ENCODE measurements at places on chromosomes 13 and 19.

DNA sequence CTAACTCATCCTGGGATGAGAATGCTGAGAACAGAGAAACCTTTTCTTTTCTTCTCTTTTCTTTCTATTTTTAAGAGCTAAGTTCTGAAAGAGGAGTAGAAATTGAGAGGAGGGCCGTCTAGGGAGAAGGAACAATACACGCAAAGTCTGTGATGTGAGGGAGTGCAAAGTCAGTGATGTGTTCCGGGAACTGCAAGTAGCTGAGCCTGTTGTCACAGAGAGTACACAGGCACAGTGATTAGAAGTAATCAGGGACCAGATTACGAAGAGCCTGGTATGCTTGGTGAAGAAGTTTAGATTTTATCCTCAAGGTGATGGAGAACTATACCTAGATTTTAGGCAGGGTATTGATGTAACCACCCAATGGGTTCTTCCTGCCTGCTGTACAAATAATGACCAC, 32.0 kb upstream of the CXCL17 start:
- DNase-seq, result no peak

DNA sequence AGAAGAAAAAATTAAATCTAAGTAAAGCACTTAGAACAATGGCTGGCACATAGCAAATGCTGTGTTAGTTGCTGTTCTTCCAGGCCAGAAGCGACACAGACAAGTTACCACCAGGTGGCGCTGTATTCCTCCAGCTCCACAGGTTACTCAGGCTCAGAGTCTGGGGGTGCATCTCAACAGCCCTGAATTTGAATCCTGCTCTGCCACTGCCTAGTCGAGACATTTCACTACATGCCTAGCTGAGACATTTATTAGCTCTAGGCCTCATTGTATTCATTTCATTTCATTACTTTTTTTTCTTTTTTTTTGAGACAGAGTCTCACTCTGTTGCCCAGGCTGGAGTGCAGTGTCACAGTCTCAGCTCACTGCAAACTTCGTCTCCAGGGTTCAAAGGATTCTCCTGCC, 16.4 kb upstream of the CYP2B6 start:
- peak; percentile 77 for DNase-seq

DNA sequence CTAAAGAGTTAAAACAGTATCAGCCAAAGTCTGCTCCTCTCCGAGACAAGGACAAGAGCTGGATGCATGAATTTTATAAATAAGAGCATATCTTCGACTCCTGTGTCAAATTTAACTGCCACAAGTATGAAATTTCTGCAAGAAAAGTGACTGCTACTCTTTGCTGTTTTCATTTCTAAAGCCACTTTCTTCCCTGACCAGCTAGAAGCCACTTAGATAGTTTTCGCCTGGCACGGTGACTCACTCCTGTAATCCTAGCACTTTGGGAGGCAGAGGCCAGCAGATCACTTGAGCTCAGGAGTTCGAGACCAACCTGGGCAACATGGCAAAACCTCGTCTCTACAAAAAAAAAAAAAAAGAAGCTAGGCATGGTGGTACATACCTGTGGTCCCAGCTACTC, 61.3 kb downstream of the ENOX1 start:
- DNase-seq, result no peak

DNA sequence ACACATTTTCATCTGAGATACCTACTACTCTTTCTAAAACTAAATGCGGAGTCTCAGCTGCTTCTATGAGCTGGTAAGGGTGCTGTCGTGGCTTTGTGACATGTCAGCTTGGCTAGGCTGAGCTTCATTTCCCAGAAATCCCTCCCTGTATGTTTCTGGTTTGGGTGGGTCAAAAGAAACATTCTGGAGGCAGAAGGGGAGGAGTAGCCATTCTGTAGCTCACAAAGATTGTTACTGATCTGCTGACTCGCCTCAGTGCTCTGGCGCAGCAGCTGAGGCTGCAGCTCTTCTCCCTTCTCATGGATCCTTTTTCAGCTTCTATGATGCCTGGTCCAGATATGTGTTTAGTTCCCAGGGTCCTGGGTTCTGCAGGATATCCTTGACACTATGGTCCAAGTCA, 114.7 kb downstream of the RAP2A start:
- DNase-seq, result no peak

- DNase-seq, result no peak
These were observed 162.9 kb downstream of the NHLRC3 start for GRCh38 chr13:39201180-39201579.

- DNase-seq, result no peak
These were observed 64.2 kb downstream of the LNX2 start for GRCh38 chr13:27556109-27556508.

GRCh38 chr13:102141625-102142472, 260.0 kb downstream of the FGF14 start:
- DNase-seq, result no peak

DNA sequence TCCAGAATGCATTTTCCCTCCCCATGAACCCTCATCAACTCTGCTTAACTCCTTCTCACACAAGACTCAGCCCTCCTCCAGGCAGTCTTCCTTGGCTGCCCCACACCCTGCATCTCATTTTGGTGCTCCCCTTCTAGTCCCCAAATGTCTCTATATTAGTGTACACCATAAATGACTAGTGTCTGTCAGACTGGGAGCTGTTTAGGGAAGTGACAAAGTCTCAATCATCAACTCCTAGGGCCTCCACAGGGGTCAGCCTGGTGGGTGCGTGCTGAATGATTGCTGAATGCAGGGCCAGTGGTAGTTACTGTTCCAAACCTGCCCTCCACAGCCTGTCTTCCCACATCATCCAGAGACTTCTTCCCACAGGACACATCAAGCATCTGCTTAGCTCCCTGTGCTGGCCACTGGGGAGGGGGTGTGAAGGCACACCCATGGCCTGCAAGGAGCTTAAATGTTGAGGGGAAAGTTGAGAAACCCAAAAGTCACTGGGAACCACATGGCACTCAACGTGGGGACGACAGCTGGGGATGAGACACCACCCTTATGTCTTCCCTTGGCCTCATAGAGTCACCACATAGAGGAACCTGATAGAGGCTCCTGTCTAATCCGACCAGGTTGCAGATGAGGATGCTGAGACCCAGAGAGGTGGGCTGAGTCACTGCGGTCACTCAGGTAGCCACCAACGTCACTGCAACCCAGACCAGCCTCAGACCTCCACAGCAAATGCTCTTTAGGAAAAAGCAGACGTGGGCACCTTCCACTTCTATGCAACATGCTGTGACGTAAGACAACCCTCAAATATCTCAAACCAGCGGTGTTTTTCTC, 79.3 kb upstream of the TM9SF2 start:
- no peak for DNase-seq

DNA sequence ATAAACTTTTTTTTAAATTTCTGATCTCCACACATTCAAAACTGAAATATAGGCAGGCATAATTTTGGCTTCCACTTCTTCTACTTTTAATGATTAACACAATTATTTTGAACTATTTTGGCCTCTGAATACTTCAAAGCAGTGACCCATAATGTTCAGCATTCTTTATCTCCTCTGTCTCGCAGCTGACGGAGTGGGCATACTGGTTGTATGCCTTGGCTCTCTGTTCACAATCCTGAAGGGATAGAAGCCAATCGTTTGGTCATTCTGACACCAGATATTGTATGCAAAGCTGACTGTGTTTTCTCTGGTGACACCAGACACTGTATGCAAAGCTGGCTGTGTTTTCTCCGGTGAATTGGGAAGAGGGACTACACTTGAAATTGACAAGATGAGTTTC, 833.0 kb downstream of the EFNB2 start:
- no peak for DNase-seq

GRCh38 chr13:71625694-71626093, 241.3 kb downstream of the DACH1 start:
- no peak for DNase-seq

DNA sequence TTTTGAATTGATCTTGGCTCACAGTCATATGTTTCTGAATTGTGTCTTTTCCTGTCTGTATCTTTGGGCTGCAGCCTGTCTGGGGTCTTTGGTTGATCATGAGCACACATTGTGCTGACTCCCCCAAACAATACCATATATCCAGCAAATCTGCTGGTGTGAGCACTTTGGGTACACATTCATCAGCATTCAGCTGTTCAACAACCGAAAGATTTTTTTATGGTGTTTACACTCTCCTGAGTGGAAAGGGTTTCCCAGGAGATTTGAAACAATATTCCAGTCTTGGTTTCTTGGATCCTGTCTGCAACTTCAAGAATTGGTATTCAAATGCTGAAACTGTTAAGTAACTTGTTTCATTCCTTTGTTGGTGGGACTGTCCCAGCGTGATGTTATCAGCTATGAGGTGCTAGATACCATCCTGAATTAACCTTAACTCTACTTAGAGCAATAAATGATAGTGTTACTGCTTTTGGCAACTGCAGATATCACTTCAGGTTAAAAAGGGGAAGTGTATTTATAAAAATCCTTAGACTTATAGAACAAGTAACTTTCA, 78.4 kb upstream of the DIAPH3 start:
- DNase-seq, result no peak

- DNase-seq, result no peak
These were observed 32.8 kb upstream of the NANOS3 start for GRCh38 chr19:13844130-13844631.

- no peak for DNase-seq
These were observed 56.0 kb downstream of the ZNF536 start for GRCh38 chr19:30428092-30428680.

- no peak for DNase-seq
These were observed 4.1 kb downstream of the SLC17A7 start for GRCh38 chr19:49437231-49437630.

DNA sequence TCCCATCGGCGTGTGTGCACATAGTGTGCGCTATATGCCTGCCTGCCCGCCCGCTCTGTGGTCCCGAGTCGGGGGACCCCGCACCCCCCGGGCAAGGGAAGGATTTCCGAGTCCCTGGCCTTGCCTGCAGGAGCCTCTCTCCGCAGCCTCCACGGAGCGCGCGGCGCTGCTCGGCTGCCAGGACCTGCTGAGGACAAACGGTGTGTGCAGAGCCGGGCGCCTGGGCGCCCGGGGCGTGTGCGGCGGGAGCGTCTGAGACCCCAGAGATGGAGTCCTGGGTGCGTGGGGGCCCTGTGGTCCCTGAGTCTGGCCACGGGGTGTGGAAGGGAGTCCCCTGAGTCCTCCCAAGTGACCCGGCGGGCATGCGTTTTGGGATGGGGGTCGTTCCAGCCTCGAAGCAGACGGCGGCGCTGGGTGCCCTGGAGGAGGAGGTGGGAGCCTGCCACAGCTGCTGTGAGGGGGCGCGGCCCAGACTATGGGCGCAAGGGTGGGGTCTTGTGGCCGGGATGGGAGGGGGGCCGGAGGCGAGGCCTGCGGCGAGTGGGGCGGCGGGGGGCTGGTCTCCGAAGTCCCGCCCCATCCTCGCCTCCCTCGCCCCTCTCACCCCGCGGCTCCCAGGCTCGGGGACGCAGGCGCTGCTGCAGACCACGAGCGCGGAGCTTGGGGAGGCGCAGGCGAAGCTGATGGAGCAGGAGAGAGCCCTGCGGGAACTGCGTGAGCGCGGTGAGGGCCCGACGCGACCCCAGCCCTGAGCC, 25.3 kb downstream of the CLEC4M start:
- no peak for DNase-seq

DNA sequence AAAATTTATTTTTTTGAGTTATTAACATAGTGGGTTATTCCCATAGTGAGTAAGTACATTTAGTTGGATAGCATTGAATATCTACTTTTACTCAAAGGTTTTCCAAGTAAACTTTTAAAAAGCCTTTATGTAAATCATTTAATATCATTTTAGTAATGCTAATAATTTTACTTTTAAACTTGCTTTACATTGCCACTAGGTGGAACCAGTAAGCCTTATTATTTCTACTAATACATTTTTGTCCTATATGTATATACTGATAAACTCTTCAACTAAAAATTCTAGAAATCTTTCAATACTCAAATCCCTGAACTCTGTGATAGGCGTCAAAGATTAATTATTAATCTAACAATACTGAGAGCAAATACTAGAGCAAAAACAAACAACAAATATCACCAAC, 1709.2 kb upstream of the PCDH20 start:
- no peak for DNase-seq

GRCh38 chr13:39451860-39452301, 151.1 kb downstream of the LHFPL6 start:
- DNase-seq, result no peak

DNA sequence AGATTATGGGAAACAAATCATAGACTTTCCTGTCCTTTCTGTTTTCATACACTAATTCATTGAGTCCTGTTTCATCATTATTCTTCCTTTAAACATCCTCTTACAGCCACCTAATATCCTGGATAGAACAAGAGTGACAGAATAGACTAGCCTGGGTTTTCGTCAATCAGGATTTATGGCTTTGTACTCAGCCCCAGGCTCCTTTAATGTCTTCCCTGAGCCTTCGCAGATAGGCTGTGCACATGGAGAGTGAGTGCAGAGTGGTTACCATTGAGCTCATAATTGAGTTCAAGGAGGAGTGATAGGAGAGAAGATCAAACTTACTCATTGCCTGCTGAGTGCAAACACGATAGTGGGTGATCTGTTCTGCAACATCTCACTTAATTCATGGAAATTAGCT, 304.9 kb downstream of the TDRD3 start:
- no peak for DNase-seq

DNA sequence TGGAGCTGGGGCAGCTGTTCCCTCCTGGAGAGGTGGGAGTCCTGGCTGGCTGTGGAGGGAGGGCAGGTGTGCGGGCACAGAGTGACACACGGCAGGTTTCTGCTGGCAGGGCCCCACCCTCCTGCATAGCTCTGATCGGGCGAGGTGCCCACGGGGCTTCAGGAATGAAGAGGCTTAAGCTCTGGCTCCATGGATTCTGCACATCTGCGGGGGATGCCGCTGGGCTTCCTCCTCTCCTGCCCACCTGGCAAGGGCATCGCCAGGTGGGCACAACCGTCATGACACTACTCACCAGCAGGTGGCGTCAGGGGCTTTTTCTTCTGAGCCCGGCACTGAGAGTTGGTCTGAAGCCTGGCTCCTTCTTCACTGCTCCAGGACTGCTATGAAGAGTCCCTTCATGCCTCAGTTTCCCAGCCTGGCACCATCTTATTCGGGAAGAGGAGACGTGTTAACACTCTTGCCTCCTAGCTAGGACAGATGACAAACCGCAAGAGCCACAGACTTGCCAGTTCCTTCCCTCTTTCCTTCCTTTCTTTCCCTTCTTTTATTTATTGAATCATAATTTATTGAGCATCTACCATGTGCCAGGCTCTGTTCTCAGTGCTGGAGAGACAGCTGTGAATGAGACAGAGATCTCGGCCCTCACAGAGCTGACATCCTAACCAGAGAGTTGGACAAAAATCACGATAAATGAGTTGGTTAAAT, 15.2 kb upstream of the PAK4 start:
- peak; percentile 70 for DNase-seq

- no peak for DNase-seq
These were observed 17.6 kb upstream of the ZNF835 start for GRCh38 chr19:56689198-56689597.

- no peak for DNase-seq
These were observed 986.0 kb upstream of the SPRY2 start for GRCh38 chr13:81326913-81327312.

DNA sequence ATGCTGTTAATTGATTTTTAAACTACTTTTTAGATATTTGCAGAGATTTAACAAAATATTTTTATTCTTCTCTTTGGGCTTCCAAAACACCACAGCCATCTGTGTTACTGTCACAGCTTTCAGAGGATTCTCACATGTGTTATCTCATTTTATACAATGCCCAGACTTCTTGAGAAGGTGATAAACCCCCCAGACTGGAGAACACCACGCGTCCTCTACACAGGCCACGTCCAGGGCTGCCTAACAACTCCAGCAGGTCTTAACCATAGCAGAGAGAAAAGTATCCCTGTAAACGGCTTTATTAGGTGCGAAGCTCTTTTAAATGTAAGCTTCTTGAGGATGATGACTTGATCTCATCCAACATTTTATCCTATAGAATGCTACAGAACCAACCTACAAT, 2.0 kb downstream of the GPR183 start:
- no peak for DNase-seq
